ENCODE measurements at places on chromosomes 11 and 22.
A peak's percentile ranks its signal among the peaks of the same experiment; 100 is the strongest.

DNA sequence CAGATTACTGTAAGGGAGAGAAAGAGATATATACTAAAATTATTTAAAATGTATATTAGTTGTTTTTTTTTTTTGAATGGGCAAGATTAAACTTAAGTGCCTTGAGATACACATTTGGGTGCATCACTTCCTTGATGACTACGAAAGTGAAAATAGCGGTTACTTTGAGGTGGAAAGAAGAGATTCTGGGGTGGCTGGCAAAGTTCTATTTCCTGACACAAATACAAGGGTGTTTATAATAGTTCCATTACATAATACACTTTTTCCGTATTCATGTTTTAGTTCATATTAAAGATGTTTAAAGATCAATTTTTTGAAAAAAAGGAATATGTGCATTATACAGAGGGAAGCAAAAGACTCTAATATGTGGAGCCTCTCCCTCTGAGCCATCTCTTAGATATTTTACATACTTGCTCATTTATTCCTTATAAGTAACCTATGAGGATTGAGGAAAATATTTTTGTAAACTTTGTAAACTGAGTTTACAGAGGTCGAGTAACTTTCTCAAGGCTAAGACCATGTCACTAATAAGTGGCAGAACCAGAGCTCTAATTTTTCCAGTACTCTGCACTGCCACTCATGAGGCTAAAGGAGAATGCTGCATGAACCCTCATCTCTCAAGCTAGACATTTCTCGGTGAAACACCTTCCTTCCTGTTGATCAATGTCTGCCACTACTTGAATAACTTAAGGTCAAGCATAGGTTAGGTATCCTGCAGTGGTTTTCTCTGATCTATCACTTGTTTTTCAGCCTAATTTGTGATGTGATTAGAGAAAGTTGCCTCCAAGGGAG is 58.6 kb downstream of the DDIAS start:
- no peak for DNase-seq

- no peak for DNase-seq
Measured at GRCh38 chr22:27466778-27467438, 334.6 kb downstream of the MN1 start.

DNA sequence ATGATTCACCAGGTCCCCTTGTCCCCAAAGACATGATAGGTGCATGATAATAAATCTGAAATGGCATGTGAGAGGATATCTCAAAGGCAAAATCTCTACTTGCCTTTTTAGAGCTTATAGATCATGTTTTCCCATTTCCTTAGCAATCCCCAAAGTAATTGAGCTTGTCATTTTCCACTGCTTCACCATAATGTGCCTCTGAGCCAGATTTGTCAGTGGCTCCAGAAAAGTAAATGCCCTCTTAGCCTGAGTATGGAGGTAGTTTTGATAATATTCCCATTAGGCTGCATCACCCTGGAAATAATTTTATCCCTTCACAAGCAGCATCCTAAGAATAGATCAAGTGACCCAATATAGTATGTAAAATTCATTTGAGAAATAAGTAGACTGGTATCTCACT is 36.7 kb upstream of the ADSL start:
- DNase-seq: no peak

GRCh38 chr11:84886344-84886743 is 740.8 kb downstream of the DLG2 start:
- no peak for DNase-seq

GRCh38 chr11:14229472-14229871 is 129.5 kb downstream of the RRAS2 start:
- DNase-seq: no peak

DNA sequence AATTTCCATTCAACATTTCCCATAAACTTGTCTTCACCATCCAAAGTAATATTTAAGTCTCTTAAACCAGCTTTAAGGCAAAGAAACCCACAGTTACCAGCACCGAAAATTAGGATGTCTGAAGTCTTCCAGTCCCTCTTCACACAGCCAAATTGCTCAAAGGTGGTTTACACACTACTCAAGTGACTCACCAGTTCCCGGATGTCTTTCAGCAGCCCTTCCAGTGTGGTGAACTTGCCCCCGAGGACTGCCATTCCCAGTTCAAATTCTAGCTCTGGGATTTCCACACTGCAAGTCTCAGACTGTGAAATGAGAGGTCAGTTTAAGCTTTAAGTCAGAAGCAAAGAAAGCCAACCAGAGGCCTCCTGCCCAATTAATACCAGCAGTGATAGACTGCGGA is 5.1 kb downstream of the ZPR1 start:
- DNase-seq: no peak

- no peak for DNase-seq
Measured at GRCh38 chr11:45431046-45432018, 145.2 kb upstream of the SYT13 start.

DNA sequence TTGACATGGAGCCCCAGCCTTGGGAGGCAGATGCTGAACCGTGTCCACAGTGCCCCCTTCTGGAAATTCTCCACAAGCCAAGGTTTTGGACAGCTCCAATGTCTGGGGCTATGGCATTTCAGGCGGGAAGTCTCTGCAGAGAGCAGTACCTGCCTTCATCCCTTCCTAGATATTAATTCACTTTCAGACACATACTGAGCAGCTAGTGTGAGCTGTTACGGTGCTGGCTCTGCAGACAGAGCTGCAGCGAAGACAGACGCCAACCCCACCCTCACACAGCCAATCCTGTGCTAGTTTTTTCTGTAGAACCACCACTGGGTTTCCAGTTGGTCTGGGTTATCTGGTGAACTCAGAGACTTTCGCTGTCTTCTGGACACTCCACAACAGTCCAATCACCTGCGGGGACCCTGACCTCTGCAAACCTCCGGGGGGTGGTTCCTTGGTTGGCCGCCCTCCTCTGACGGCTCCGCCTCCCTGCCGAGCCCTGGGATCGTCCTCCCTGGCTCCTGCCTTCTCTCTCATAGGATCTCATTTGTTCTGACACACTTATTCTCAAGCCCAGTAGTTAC is 9.1 kb downstream of the LMF2 start:
- peak; percentile 75 for DNase-seq

DNA sequence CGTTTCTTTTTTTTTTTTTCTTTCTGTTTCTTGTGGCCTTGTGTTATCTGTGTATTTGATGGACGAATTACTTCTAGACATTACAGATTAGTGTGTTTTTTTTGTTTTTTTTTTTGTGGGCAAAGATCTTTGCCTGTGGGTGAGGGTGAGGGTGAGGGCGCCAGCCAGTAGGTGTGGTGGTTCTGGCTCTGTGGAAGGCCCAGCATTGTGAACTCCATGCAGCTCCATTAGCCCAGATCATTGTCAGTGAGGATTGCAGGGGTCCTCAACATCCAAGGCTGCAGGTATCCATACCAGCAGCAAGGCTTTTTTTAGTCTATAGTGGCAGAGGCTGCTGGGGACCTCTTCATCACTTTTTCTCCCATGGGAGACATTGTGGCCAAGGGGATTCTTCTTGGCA is 13.7 kb downstream of the BIRC2 start:
- DNase-seq: no peak

GRCh38 chr22:45837508-45837907 is 139.5 kb downstream of the WNT7B start:
- DNase-seq: no peak

DNA sequence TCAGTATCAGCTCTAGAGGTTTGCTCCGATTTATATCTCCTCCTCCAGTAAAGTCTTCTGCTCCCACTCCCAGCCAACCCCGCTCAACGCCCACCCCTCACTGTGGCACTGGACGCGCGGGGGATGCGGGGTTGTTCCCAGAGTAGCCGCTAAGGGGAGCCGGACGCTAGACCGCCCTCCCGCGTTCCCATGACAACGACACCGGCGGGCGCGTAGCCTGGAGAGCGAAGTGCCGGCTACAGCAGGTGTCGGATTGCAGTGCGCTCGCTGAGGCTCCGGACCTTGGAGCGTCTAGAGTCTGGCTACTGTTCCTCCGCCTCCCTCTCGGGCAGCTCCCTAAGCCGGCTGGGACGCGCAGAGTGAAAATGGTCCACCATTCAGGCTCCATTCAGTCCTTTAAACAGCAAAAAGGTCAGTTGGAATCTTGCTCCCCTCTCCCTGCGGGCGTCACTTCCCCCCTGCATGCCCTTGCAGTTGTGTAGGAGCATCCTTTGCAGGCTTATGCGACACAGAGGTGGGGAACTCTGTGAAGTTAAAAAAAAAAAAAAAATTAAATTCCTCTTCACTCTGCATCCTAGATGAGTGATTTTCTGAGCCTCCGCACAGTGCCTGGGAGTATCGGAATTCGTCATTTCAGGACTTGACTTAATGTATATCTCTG is at the start of gene ANO3:
TSS of gene ANO3 (plus strand) at position 220 of the 661 bp plus-strand sequence. CDS start at position 366, 146 bp downstream.
- DNase-seq: peak; percentile 96

DNA sequence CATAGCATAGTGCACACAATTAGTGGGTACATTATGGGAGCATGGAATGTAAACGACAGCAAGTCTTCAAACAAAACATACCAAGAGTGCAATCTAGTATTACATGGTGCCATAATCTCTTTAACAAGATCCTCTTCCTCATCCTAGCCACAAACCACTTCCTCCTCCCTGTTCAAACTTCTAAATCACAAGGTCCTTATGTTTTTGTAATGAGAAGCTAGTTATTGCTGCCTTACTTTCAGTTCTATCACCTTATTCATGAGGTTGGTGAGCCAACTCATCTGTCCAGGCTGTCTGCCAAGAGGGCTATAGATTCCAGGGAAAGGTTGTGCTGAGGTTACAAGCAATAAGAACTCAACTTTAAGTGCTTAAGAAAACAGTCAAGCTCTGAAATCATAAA is 195.4 kb upstream of the ARHGAP20 start:
- no peak for DNase-seq

DNA sequence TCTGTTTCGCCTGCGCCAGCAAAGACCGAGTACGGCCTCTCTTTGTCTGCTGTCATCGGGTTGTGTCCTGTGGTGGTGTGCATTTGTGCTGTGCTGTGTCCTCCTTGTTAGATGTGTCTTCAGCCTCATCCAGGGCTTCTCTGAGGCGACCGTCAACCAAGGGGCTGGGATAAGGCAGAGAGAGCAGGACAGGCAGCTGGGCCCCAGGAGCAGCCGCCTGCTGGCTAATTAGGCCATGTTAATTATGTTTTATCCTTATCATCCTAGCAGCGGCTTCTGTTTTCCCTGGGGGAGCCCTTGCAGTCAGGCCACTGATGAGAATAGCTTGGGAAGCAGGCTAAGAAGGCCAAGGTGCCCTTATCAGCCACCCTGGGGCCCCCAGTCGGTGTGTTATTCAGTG is 40.7 kb upstream of the TTC12 start:
- no peak for DNase-seq

DNA sequence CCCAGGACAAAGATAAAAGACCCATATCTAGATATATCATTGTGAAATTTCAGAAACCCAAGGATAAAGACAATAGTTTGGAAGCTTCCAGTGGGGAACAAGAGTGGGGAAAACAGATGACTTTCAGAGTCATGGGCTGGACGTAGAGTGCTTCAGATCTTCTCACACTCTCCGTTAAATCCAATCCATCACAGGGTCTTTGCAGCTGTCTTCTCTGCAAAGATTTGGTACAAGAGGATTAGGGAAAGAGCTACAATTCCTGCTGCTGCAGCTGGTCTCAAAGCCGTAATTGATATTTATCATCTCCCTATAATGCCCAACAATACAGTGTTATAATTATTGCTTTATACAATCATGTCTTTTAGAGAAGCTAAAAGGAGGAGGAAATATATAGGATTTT is 63.4 kb upstream of the CLPB start:
- no peak for DNase-seq

GRCh38 chr11:118283037-118283636 is 19.0 kb upstream of the MPZL2 start:
- DNase-seq: no peak

DNA sequence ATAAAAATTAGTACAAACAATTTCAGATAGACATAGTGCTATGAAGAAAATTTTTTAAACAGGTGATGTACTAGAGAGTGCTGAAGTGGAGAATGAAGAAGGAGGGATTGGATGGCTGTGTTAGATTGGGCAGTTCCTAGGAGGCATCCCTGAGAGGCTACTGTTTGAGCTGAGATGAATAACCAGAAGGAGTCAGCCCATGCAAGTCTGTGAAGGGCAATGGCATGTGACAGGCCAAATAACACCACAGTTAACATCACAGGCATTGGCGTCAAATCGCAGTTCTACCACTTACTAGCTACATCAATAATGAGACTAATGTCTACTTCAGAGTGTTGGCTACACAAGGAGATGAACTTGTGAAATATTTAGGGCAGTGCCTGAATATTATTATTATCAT is 35.4 kb downstream of the HORMAD2 start:
- DNase-seq: no peak

DNA sequence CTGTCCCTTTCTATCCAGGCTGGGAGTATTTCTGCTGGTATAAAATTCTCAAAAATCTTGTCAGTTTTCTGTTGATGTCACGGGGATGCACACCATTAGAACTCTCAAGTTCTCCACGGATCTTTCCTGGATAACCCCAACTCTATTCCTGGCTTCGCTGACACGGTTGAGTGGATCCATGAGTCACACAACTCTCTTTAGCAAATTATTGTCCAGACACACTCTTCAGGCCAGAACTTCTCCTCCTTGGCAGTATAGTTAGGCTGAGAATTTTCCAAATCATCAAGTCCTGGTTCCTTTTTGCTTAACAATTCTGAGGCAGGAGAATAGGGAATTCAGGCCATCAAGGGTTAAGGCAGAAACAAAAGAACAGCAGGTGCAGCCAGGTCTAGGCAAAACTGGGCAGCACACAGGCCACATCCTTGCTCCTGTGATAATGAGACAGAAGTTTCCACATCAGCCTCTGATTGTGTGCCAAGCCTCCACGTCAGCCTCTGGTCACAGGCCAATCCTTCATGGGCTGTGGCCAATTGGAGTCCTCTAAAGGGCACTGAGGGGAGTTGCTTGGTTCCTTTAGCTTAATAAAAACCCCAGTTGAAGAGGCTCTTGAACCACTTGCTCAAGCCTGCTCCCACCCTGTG is 5.7 kb upstream of the ACAT1 start:
- no peak for DNase-seq

GRCh38 chr11:76406359-76406758 is 25.2 kb downstream of the GVQW3 start:
- no peak for DNase-seq

DNA sequence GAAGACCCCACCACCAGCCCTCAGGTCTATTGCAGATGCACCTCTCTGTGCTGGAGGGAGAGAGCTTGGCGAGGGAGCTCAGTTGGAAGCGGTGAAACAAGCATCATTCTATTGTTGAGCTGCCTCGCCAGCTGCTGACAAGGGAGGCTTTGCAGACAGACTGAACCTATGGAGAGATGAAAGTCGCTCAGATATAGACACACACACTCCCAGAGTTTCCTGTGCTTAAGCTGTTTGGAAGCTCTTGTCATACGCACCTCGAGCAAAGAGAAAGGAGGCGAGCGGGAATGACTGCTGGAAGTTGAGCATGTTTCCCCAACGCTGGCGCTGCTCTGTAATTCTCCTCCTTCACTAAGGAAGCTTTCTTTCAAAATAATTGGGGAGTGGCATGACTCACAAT is 126.1 kb downstream of the TRIM29 start:
- no peak for DNase-seq

DNA sequence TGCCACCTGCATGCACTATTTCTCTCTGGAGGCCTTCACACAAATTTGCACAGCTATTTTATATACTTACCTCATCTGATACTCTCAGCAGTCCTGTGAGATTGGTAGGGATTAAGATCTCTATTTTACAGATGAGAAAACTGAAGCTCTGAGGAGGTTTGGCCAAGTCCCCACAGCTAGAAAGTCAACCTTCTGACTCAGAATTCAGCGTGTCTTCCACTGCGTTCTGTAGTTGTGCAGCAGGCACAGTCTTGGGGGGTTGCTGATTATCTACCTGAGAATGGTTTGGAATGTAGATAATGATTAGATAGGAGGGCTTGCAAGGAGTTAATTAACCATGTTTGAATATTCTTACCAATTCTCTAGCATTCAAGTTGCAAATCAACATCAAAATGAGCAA is 2.5 kb upstream of the SORL1 start:
- DNase-seq: no peak

GRCh38 chr22:39908737-39909136 is 7.9 kb downstream of the GRAP2 start:
- no peak for DNase-seq
